ENCODE measurements at places on chromosomes 5 and 9.

DNA sequence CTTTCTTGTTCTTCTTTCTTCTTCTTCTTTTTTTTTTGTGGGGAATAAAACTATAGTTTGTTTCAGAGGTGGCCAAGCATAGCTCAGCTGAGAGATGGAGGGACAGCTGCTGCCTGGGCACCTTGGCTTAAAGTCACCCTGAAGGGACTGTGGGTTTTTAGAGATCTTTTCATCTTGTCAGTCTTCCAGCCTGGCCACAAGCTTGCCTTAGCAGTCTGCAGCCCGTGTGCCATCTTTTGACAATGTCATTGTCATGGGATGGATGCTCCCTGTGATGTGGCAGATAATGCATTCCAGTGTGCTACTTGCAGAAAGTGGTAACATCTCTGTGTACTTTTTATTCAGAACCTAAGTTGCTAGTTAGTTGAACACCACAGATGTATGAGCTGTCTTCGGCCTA, 280.8 kb downstream of the FANCC start:
- DNase-seq: no peak

DNA sequence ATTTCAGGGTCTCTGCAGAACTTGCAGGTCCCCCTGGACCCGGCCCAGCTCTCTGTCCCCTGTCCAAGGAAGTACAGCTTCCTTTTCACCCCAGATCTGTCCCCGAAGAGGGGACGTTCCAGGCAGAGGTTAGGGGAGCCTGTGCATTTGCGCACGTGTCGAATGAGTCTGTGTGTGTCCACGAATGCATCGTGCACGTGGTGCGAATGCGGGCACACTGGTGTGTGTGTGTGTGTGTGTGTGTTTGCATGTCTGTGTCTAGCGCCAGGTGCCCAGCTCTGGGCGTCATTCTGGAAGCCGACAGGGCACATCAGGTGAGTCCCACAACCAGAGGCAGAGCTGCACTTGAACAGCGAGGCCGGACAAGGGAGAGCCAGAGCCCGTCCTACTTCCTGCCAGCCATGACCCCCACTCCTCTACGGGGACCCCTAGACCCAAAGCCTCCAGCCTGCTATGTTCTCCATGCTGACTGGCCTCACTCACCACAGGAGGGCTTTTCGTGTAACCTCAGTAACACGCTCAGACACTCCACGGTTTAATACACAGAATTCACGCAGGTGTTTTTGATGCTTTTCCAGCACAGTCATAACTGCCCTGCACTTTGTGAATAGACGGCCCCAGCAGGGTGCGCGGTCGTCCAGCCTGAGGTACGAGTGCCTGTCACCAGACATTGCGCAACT, 41.3 kb upstream of the CACNA1B start:
- DNase-seq: no peak

- no peak for DNase-seq
Observed at GRCh38 chr5:82050955-82051354, 79.1 kb downstream of the ATG10 start.

DNA sequence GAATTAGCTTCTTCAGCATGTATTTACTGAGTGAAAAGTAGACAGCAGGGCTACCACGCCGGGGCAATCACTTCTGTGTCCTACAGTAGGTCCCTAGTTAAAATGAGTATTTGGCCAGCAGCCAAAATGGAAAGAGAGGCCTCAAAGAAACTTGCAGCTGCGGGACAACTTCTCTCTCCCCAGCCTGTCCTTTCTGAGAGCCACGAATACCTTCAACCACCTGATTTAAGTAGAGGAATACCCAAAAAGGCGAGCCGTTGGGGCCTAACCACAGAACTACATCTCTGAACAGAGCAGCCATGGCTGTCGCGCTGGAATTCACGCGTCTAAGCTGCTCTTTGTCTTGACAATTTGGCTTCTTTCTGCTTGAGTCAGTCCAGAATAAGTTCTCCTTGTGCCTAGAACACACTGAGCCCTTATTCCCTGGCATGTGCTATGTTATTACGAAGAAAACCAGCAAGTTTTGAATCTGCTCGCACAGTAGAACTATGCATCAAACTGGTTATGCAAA, 43.8 kb upstream of the GOLPH3 start:
- no peak for DNase-seq

GRCh38 chr5:90813392-90813791, 254.8 kb downstream of the ADGRV1 start:
- no peak for DNase-seq

DNA sequence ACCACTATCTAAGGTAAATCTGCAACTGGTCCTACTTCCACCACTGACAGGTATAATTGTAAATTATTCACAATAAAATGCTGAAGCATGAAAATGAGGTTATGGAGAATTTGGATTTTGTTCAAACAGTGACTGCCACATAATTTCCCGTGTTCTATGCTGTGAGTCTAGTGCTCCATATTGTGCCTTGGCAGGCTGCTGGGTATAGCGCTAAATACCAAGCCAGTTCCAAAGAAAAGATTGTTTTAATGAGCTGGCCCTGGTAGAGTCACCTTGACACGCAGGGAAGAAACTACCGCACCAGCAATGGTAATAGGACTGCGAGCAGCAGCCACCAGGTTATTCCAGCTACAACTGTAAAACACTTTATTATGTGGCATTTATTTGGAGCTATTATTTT, 30.4 kb downstream of the PSMB7 start:
- DNase-seq: no peak

- no peak for DNase-seq
Observed at GRCh38 chr5:149680810-149681221, 49.3 kb upstream of the PPARGC1B start.

DNA sequence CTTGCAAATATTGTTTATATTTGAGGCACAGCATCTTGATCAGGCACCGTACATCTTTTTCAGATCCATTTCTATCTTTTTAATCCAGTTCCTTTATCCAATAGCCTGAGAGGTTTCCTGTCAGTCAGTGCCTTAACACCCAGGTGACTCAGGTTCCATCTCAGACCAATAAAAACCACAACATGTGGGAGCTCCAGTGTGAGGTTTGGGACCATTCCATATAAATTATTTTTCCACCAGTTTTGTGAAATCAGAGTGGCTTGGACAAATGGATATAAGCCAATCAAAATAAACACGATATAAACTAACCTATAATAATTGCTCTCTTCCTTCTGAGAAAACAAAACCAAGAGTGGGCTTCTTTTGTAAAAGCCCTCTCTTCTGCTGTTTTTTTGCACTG, 351.3 kb downstream of the NTRK2 start:
- DNase-seq: no peak

GRCh38 chr9:73239570-73240265, 88.1 kb downstream of the ANXA1 start:
- no peak for DNase-seq

- no peak for DNase-seq
Observed at GRCh38 chr5:118705959-118706667, 282.2 kb downstream of the DTWD2 start.

GRCh38 chr9:38144421-38144820, 75.4 kb upstream of the SHB start:
- no peak for DNase-seq

DNA sequence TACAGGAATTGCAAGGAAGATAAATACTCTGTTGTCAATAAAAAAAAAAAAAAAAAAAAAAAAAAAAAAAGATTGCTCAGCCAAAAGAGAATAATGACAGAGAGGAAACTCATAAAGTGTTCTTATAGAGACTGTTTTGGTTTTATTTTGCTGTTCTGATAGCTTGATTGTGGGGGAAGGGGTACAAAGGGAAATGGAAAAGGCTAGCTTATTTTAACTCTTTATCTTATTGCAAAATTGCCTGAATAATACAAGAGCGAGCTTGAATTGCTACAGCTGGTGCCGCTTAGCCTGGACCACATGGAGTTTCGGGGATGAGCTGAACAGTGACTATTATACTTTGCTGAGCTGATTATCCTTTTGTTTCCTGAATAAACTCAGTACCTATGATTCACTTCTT, 31.0 kb upstream of the SHISAL2B start:
- no peak for DNase-seq

DNA sequence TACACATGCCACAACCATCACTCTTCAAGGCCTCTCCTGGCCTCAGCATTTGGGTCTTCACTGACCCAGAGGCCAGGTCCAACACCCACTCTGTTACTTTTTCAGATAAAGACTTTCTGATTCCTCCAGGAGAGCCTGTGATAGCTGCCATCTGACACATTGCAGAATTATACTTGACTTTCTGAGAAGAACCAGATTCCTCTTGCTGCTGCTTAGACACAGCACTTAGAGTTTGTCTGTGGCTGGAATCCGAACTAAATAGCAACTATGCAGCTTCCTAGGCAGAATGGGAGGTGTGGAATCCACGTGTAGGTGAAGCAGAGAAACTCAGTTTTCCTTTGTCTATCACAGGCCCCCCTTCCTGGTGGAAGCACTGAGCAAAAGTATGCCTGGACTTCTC, 344.7 kb upstream of the SLC30A5 start:
- DNase-seq: no peak

DNA sequence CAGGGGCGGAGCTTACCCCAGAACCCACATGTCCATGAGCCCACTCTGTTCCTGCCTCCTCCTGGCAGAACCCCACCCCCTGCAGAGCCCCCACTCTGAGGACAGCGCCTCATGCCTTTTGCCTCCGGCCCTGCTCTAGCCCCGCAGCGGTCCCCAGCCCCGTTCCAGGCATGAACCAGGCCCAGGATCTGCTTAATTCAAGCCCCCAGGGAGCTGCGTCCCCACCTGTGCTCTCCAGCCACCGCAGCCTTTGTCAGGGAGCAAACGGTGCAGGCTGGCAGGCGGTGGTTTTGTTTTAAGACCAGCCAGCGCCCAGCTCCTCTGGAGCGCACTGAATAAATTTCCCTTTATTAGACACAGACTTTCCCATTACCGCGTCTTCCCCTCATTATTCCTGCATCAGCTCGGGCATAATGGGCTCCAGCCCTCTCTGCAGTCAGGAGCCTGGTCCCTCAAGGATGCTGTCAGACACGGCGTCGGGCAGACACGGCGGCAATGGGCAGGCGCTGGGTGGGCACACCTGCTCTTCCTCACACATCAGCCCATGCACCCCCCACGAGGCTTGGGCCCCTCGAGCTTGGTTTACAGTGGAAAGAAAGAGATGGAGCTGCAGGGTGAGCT, 137.6 kb downstream of the OLFM1 start:
- no peak for DNase-seq

- no peak for DNase-seq
Observed at GRCh38 chr5:107806705-107807104, 136.0 kb upstream of the EFNA5 start.

- DNase-seq: peak; percentile 6
Observed at GRCh38 chr5:131854134-131854533, 57.3 kb upstream of the FNIP1 start.

DNA sequence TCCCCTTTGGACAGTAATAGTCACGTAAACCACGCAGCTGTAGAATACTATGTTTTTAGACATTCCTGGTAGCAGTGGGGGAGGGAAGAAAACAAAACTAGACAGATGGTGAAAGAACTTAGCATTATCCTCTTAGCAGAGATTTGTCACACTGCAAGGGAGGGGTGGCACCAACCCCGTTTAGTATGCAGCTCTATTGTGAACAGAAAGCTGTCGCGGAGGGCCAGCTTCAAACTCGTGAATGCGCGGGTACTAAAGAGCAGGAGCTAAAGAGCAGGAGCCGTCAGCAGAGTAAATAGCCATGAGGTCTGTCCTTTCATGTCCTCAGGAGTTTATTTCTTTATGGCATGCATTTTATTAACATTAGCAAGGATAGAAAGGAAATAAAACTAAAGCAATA, 141.9 kb upstream of the SLC12A2 start:
- DNase-seq: no peak

- DNase-seq: no peak
Observed at GRCh38 chr9:131524665-131525315, 6.3 kb downstream of the UCK1 start.

DNA sequence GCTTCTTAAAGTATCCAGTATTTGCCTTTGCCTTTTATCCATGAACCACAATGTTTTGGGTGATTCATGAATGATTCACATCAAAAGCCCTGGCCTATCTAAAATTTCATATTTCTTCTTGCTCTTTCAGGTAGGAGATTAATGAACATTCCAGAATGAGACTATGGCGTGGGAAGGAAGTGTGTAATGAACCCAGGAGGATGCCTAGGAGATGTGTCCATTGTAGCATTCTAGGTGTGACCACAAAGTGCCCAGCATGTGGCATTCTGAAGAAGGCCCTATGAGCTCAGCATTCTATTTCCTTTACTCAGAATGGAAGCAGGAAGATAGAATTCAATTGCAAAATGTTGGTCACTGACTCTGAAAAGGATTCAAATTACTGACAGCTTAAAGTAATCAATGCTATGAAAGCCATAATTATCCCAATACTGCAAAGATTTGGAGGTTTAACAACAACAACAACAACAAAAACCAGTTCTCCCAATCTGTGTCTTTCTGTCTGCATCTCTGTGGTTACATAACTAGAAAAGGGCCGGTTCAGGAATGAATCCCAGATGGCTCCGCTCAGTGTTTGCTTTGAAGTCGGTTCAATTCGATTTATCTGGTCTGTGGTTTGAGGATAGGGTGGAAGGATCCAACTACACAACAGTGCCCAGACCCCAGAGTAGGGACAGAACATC, 126.7 kb downstream of the FOXD1 start:
- no peak for DNase-seq

- no peak for DNase-seq
Observed at GRCh38 chr5:123865641-123866040, 353.7 kb downstream of the CSNK1G3 start.

DNA sequence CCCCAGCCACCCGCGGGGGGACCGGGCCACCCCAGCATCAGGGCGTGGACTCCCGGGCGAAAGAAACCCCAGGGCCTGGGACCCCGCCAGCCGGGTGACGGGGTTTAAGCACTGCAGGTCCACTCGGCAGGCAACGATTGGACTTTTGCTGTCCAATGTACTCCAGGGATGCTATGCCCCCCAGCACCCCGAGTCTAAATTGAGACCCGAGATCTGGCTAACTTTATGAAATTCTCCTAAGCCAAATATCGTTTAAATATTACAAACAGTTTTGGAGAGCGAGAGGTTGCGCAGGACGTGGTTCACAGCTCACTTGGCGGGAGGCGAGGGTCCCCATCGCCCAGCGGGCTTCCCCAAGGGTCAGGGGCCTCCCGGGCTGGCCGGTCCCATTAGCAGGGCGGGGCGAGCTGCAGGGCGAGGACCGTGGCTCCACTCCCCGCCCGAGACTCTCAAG, 384 bp upstream of the MRPS2 start:
- DNase-seq: no peak

- DNase-seq: no peak
Observed at GRCh38 chr9:134440636-134441226, 114.5 kb downstream of the RXRA start.

GRCh38 chr5:76305775-76306174, 97.3 kb upstream of the IQGAP2 start:
- DNase-seq: no peak

- no peak for DNase-seq
Observed at GRCh38 chr9:5481322-5482040, 28.9 kb upstream of the PDCD1LG2 start.

- no peak for DNase-seq
Observed at GRCh38 chr5:125484742-125485641, 738.6 kb upstream of the ZNF608 start.

DNA sequence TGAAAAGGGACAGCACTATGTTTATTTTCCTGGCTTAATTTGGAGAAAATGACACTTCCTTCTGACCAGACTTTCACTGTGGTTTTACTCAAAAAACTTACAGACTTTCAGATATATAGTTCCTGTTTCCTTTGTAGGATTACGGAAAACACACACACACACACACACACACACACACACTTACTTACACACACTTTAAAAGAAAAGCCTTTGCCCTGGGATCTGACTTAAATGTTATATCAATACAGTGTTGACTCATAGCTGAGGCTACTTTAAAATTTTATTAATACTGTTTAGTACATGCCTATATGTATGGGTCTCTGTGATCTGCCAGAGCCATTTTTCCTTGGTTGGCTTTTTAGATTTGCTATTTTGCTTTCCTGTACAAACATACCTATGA, 758.3 kb downstream of the DNAH5 start:
- no peak for DNase-seq
